Activated CD8-positive, alpha-beta memory T cell treated with anti-CD3 and anti-CD28 coated beads for 4 hours (primary cell): ENCODE measurements at places on chromosomes 4 and X.

- no peak for DNase-seq
These were observed 57.8 kb downstream of the DCLK2 start for GRCh38 chr4:150136036-150136435.

GRCh38 chr4:147683188-147683591 is 773 bp downstream of the PRMT9 start:
- no peak for DNase-seq

GRCh38 chr4:115841871-115842270 is 728.5 kb upstream of the NDST4 start:
- DNase-seq: no peak

DNA sequence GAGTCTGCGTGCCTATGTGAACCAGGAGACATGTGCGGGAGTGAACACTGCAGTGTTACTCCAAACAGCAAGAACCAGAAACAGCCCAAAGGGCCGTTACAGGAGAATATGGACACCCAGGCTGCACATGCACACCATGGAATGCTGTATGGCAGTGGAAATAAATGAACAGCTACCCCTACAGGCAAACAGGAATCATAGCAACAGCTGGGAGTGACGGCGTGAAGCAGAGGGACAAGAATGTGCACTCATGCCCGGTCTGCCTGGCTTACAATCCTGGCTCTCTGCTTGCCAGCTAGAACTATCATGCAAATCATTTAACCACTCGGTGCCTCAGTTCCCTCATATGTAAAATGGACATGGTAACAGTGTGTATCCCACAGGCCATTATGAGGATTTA is 16.6 kb downstream of the GPKOW start:
- no peak for DNase-seq

DNA sequence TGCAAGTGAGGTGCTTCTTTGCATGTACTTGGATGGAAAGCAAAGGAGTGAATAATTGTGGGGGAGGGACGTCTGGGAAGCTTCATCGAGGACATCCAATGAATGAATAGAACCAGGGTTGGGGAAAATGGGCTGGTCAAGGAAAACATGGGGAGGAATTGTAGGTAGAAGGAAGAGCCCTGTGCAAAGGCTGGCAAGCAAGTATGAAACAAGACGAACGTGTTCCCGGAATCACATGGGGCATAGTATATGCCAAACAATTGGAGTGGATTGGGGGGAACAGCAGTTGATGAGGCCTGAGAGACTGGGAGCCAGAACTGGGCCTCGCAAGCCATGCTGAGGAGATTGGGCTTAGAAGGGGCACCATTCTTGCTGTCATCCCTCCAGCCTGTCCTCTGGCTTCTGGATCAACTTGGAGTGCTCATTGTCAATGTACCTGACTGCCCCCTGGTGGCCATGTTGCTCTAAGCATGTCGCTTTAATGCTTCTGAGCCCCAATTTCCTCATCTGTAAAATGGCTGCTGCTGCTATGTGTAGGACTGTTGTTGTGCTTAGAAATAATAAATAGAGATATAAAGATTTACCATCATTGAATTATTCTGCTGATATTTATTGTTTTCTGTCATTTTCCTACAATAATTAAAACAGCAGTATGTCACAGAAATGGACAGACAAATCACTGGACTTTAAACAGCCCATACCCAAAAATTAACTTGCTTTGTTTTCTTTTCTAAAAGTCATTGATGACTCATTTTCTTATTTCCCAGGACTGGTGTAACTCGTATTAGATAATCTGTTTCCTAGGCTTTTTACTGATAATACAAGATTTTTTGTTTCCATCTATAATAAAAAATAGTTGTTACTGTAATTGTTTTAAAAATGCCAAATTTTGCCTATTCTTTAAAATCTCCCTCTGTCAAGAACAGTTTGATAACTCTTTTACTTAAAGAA is 66.4 kb downstream of the JADE3 start:
- peak; percentile 33 for DNase-seq

DNA sequence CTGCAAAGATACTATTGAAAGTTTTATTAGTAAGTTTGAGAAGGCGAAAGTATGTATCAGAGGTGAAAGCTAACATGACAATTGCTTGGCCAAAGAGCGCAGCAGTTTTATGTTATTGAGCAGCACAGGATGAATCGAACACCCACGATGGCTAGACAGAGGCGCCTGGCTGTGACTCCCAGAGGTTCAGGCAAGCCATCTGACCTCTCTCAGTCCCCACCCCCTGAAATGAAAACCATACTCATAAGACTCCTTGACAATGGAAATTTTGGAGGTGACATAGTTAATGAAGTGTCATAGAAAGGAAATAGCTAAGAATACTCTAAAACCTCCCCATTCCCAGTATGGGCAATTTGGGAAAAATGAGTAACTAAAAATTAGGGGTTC is 70.6 kb downstream of the MGST2 start:
- DNase-seq: no peak

GRCh38 chrX:101676571-101676970 is 16.9 kb upstream of the ARMCX2 start:
- no peak for DNase-seq

GRCh38 chr4:128286474-128287058 is 1.0 kb downstream of the PGRMC2 start:
- DNase-seq: no peak

GRCh38 chr4:121873604-121874003 is 3.3 kb upstream of the BBS7 start:
- DNase-seq: no peak

- no peak for DNase-seq
These were observed 18.3 kb upstream of the HERC3 start for GRCh38 chr4:88573995-88574394.
